MV-4-11 (cell line): ENCODE measurements at places on chromosomes 3 and 15.

DNA sequence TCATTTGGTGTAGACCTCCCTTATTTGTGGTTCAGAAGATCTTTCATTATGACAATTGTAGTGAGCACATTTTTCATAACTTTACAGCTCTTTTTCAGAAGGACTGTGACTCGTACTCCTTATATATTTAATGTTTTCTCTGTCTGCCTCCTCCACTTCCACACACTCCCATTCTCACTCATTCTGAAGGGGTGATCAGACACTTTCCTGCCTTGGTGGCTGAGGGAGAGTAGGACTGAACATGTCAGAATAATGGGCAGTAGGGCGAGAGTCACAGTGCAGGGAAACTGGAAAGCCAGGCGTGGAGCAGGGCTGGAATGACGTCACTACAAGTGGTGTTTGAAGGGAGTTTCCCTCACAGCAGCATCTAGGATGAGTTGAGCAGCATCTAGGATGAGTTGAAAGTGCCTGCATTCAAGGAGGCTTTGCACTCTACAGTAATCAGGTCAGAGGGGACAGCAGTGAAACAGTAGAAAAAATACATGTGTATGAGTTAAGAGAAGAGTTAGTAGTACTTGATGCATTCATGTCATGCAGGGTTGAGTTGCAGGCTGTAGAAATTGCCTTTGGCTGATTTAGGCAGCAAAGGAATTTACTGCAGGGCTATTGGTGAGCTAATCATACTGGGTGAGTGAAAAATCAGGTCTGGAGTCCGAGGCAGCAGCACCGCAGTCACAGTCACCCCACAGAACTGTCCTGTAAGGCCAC, 36.3 kb upstream of the FBXL22 start:
- DNase-seq = no peak

DNA sequence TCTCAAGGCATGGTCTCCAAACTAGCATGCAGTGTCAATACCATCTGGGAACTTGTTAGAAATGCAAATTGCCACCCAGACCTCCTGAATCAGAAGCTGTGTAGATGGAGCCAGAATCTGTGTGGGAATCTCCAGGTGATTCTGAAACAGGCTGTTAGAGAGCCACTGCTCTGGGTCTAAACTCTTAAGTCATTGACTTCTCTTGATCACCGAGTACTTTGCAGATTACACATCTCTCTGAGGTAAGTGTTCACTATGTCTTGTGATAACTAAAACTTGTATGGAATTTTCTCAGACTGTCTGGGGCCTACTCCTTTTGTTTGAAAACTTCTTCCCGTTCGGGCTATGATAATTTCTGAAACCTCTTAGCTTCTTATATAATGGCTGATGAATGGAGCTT, 315.6 kb downstream of the EDEM1 start:
- DNase-seq = no peak

- DNase-seq = no peak
Observed at GRCh38 chr3:165466856-165467255, 270.7 kb upstream of the SLITRK3 start.

DNA sequence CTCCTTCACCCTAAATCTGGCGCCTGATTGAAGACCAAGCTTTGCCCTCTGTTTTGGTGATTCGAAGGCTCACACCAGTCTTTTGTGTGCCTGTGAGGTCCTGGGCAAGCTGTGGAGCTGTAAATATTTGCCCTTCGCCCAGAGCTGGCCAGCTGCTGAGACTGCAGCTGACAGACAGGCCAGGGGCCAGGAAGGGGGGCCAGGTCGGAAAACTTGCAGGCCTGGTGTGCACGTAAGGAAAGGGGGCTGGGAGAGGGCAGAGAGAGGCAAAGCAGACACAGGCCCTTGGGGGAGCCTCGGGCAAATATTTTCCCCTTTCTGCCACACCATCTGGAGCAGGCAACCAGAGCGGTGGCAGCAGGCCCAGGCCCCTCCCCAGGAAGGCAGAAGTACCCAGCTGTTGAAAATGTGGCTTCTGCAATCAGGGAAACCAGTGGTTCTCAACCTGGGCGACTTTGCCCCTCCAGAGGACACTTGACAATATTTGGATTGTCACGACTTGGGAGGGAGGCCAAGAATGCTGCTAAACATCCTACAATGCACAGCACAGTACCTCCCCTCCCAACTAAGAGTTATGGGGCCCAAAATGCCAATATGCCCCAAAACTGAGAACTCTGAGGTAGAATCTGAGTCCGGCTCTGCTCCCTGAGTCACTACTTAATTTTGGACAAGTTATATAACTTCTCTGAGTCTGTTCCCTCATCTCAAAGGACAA, 2.5 kb downstream of the PDZRN3 start:
- DNase-seq = no peak

- DNase-seq = no peak
Observed at GRCh38 chr15:41894251-41894790, 468 bp upstream of the SPTBN5 start.

DNA sequence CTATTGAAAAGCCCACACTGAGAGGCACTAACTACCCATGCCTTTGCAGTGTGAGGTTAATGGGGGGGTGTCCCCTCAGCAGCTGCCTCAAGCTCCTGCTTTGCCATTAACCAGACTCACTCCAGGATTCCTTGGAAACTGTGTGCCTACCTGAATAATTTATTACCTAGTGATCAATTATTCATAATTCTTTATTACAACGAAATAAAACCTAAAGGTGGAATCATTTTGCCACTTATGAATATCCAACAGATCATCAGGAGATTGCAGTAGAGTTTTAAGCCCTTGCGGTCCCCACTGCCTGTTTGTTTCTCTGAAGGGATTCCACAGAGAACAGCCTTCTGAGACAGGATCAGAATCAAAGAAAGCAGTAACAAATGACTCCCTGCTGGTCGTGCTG, 23.3 kb downstream of the NEK11 start:
- no peak for DNase-seq

GRCh38 chr3:4776399-4776979, 202.7 kb upstream of the BHLHE40 start:
- no peak for DNase-seq

DNA sequence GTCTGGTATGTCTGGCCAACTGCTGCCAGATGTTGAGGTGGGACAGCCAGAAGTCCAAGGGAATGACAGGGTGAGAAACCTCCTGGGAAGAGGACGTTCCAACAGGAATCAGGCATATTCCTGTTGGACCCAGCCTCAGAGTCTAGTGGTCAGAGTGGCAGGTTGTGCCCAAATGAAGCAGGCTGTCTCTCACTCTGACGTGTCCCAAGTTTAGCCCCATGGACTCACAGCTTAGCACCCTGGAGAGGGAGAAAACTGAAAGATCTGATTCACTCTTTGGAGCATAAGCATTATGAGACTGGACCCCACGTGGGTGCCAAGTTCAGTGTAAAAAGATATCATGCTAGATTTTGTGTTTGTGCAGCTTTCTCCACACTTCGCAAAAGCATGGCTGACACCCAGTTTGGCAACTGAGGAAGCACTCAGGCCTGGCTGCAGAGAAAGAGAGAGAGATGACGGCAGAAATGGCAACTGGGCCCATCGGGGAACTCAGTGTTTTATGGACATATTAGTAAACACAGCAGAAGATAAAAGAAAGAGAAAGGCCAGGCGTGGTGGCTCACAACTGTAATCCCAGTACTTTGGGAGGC, 88.2 kb upstream of the LMCD1 start:
- no peak for DNase-seq

GRCh38 chr3:42228796-42229195, 37.2 kb downstream of the CCK start:
- no peak for DNase-seq

- no peak for DNase-seq
Observed at GRCh38 chr3:17733768-17734167, 8.7 kb downstream of the TBC1D5 start.

DNA sequence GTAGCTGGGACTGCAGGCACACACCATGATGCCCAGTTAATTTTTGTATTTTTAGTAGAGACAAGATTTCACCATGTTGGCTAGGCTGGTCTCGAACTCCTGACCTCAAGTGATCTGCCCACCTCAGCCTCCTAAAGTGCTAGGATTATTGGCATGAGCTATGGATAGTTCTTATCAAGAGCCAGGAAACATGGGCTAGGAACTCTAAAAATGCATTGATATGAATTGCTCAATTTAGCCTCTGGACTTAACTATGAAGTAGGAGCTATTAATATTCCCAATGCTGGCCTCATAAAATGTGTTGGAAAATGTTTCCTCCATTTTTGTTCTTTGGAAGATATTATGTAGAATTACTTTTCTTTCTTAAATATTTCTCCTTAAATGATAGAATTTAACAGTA, 82.8 kb upstream of the PEX5L start:
- no peak for DNase-seq

GRCh38 chr3:61610316-61610715, 48.9 kb downstream of the PTPRG start:
- no peak for DNase-seq

DNA sequence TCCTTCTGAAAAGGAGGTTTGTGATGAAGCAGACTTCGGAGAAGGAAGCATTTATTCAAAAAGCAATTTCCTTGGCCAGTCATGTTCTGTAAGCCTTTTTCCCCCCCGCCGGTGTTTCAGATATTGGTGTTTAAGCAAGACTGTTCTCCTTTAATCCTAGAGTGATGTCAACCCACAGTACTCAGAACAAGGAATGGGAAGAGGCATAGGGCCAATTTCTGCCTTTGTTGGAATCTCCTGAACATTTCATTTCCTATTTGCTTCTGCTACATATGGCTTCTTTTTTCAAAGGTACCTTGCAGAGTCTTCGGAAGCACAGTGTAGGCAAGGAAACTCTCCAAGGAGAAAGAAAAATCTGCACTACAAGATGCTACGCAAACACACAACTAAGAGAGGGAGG, 713.1 kb upstream of the CFAP20DC start:
- DNase-seq = no peak

GRCh38 chr3:45647148-45647619, 42.0 kb upstream of the SACM1L start:
- peak; percentile 94 for DNase-seq

DNA sequence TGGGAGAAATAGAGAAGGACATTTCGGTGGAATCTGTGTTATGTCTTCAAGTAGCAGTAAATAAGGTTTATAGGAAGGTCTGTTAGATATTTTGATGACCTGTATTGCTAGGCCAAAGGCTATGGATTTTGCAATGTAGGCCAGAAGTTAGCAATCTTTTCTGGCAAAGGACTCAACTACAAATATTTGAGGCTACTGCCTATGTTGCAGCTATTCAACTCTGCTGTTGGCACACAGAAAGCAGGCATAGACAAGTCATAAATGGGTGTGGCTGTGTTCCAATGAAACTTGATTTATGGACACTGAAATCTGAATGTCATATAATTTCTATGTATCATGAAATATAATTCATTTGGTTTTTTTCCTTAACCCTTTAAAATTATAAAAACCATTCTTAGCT, 438.7 kb upstream of the C2CD4B start:
- DNase-seq = no peak

DNA sequence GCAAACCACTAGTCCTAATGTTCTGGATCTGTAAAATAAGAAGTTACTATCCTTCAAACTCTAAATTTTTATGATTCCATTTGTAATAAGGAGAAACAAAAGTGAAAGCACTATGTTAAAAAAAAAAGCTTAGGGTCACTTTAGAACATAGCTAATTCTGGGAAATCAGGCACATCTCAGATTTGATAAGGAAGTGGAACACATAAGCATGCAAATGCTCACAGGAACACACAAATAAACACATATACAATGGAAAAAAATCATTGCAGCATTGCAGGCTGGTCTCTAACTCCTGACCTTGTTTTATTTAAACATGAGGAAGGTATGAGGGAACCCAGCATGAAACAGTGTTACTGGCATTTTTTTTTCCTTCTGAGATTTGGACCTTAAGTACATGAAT, 63.2 kb upstream of the TNFSF10 start:
- peak; percentile 43 for DNase-seq

- DNase-seq = no peak
Observed at GRCh38 chr3:115720983-115721382, 97.7 kb downstream of the GAP43 start.

GRCh38 chr3:122100591-122101463, 45.7 kb downstream of the CD86 start:
- DNase-seq = peak; percentile 69

DNA sequence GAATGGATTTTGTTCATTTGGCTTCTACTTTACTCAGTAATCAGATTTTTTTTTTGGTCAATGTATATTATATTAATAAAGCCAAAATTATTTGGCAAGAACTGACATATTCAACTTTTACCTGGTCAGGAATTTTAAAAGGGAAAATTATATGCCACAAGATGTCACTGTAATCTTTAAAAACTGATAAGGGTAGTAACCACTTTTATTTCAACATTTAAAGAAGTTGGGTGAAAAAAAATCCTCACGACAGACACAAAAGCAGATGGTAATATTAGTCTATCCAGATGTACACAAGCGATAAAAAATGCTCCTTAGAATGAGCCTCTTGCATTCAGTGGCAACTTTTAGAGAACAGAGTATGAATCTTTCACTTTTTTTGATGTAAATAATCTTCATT, 101.9 kb downstream of the SERPINI1 start:
- DNase-seq = peak; percentile 29

DNA sequence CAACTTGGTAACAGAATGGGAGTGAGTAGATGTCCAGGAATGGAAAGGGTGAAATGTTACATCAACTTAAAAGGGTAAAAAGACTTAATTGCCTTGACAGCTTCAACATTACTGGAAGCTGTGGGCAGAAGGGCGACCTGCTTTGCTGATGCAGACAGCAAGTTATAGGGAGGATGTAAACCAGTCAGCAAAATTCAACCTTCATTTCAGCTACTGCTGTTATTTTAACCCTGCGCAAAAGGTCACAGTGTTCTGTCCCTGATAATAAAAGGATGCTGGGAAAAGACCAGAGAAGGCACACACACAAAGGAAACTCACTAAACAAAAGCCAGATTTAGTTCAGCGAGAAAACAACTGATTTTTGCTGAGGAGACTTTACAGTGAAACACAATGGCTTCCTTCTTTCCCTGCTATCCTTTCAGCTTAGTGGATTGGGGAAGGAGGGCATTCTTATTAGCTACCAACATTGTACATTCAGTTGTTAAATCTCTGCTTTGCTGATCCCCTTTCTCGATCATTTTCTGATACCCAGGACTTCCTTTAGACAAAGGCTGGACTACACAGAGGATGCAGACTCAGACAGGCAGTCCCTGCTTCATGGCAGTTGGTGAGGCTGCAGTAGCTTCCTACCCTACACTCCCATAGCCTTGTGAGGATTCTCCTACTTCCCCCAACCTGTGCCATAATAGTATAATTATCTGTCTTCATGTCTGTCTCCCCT, 62.0 kb downstream of the P3H2 start:
- no peak for DNase-seq

DNA sequence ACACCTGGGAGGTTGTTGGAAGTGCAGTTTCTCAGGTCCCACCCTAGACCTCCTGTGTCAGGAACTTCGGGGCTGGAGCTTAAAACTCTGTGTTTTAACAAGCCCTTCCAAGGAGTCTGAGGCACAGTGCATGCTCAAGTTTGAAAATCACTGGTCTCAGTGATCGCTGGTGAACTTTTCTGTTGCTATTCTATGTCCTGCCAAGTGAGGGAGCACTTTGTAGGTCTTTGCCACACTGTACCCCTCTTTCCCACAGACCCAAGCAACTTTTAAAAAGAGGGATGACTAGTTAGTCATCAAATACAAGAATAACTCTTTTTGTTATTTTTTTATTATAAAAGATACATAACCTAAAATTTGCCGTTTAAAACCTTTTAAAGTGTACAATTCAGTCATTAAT, 133.7 kb downstream of the AGBL1 start:
- no peak for DNase-seq

GRCh38 chr15:28100516-28101195, 1.5 kb upstream of the OCA2 start:
- DNase-seq = no peak
